ENCODE measurements at places on chromosomes 5 and 9.
A peak's percentile ranks its signal among the peaks of the same experiment; 100 is the strongest.

- no peak for DNase-seq
Measured at GRCh38 chr9:78234810-78235209, 1.1 kb upstream of the CEP78 start.

- peak; percentile 69 for DNase-seq
Measured at GRCh38 chr5:160118349-160119141, 705 bp downstream of the PWWP2A start.

- DNase-seq: no peak
Measured at GRCh38 chr5:118679264-118679940, 308.9 kb downstream of the DTWD2 start.

- no peak for DNase-seq
Measured at GRCh38 chr5:56233230-56233629, at the start of gene ANKRD55. Gene ANKRD55, minus strand, starts transcription at chr5:56233330. Its CDS starts 417 bp downstream, at chr5:56232913.

DNA sequence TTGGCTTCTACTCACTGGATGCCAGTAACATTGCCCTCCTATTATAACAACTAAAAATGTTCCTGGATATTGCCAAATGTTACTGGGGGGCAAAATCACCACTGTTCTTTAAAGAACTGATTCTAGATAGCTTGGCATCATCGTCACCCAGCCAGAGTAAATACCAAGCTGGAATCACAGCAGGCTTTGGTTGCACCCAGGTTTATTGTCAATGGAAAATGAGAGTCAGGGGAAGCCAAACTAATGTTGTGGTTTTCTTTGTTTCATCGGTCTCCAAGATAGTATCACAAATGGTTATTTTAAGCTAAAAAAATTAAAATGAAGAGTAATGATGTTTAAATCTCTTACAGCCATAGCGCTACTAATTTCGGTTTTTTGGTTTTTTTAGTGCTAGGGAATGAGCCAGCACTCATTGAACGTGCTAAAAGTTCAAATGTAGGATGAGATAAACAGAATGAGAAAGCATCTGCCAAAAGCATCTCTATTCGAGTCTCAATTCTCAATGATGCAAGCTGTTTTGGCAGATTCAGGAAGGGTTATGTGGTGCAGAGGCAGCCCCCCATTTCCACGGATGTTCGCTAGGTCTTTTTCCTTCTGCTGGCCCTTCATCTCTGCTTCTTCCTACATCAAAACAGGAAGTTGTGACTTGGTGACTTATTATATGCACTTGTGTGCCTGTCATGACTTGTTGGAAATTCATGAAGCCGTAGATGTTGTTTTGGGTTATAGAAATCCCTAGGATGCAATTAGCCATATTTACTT is 558.0 kb downstream of the EBF1 start:
- DNase-seq: no peak

- no peak for DNase-seq
Measured at GRCh38 chr9:112624711-112625707, 92.9 kb downstream of the INIP start.

DNA sequence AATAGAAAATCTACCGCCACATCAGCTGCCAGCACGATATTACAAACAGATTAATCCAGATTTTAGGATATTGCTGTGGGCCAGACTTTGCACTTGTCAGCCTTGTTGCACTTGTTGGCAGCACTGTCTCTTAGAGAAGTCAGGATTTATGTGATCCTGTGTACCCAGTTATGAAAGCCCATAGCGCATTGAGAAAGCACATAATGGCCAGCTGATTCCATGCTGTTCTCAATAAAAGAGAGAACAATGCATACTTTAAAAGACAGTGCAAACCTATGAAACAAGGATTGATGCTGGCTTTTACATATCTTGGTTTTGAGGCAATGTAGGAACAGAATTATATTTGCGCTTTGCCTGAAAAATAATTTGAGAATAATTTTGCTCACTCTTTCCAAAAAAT is 140.8 kb downstream of the CEP120 start:
- no peak for DNase-seq

GRCh38 chr5:32595118-32595517 is 9.8 kb downstream of the SUB1 start:
- DNase-seq: no peak

GRCh38 chr9:70411121-70411929 is 3.1 kb downstream of the KLF9 start:
- no peak for DNase-seq

GRCh38 chr5:39577529-39577928 is 152.7 kb upstream of the DAB2 start:
- no peak for DNase-seq

- DNase-seq: no peak
Measured at GRCh38 chr9:99680191-99680590, 141.5 kb upstream of the NR4A3 start.

DNA sequence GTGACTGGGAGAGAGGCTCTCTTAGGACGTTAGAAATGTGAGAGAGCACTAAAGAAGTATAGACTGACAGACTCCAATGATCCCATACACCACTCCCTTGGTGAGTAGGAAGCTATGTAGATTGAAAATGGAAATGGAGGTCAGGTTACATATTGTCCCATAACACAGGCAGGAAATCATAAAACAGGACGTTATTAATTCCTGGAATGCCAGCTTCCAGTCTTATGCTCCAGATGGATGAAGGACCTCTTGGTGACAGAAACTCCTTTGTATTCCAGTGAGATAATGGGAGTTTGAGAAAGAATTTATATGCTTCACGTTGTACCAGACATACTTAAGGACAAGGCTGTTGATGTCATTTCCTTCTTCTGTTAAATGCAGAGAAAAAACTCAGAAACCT is 338.2 kb upstream of the ITGA1 start:
- DNase-seq: no peak

- peak; percentile 21 for DNase-seq
Measured at GRCh38 chr5:90709323-90710155, 150.9 kb downstream of the ADGRV1 start.

GRCh38 chr9:26954050-26954508 is 2.1 kb upstream of the IFT74 start:
- peak; percentile 30 for DNase-seq

GRCh38 chr5:80798166-80798565 is 143.4 kb upstream of the DHFR start:
- no peak for DNase-seq

DNA sequence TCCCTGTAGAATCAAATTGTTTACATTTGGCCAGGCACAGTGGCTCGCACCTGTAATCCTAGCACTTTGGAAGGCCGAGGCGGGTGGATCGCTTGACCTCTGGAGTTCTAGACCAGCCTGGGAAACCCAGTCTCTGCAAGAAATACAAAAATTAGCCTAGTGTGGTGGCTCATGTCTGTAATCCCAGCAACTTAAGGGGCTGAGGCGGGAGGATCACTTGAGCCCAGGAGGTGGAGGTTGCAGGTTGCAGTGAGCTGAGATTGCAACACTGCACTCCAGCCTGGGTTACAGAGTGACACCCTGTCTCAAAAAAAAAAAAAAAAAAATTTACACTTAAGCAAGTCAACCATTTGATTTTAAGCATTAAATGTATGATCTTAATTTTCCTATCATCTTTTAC is 17.5 kb upstream of the IQGAP2 start:
- DNase-seq: no peak

DNA sequence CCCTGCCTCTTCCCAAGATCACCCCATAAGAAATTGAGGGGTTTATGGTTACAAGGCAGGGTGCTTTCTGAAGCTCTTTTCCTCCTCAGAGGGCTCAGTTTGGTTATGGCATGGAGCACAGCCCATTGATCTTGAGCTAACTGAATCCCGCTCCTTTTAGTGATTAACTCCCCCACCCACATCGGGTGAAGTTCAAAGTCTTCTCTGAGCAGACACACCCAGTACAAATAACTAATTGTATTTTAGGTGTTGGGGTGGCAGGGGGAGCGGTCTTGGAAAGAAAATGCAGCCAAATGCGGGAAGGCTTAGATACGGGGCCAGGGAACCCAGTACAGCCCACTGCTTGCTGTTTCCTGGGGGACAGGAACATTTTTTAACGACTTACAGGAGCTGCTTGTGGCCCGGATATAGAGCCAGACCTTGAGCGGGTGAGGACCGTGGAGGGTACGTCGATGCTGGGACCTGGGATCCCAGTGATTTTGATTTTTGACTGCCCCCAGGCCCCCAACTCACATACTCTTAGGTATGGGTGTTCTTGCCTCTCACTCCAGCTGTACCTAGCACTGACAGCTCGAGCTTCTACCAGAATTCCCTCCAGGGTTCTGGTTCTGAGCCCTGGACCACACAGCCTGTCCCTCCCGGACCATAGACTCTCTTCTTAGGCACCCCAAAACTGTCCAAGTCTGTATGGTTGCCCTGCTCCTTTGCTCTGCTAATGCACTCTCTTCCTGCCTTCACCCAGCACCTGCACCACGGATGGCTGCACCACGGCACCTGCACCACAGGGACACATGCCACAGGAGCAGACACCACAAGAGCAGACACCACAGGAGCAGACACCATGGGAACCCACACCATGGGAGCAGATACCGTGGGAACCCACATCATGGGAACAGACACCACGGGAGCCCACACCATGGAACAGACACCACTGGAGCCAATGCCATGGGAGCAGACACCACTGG is 18.3 kb upstream of the RXRA start:
- DNase-seq: no peak

DNA sequence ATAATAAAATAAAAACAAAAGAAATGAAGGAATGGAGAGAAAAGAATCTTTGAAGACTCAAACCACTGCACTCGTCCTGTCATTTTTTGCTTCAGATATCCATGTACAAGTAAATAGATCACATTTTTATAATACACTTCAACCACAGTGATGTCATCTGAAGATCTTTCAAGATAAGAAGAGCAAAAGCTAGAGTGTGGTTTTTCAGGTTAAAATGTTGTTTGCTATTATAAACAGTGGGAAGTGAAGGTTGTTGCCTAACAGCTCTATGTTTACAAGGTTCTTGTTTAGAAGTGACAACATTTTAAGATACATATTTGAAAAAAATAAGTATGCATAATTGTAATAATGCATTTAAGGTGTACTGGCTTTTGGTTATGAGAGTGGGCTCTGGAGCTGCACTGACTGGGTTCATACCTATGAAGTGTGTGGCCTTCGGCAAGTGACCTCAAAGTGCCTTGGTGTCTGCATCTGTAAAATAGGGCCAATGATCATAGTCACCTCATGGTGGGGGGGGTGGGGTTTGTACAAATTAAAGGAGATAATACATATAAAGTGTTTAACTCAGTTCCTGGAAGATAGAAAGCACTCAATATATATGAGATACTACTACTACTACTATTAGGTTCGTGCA is 45.5 kb upstream of the IL7R start:
- DNase-seq: no peak

- no peak for DNase-seq
Measured at GRCh38 chr5:171528036-171528435, 108.6 kb downstream of the FGF18 start.

GRCh38 chr5:122498163-122498562 is 186.1 kb downstream of the SNCAIP start:
- no peak for DNase-seq

- no peak for DNase-seq
Measured at GRCh38 chr5:36177715-36178523, 26.0 kb downstream of the SKP2 start.

DNA sequence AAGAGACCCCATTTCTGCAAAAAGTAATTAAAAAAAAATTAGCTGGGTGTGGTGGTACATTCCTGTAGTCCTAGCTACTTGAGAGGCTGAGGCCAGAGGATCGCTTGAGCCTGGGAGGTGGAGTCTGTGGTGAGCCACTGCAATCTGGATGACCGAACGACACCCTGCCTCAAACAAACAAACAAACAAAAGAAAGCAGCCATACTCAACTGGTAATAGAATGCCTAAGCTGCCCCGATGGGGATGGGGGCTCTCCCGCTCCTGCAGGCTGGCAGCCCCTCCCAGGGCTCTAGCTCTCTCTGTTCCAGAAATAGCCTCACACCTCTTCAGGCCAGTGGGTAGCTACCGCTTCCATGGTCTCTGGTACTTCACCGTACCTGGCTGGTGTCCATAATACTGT is 241.8 kb downstream of the FANCC start:
- no peak for DNase-seq

DNA sequence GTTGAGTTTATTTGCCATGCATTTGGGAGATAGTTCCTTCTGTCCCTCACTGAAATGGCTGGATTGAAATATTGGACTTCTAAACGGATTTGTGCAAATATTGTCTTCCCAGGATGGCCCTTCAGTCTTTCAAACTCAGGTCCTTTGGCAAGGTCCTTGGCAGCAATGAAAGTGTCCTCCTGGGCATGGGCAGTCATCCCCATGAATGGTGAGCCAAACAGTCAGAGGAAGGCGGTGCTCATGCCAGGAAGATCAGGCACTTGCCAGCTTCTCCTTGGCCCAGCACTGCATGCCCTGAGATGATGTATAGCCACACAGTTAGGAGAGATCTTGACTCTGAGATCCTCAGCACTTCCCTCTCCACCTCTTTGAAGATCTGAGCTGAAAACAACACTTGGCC is 221.4 kb upstream of the KLF4 start:
- no peak for DNase-seq

DNA sequence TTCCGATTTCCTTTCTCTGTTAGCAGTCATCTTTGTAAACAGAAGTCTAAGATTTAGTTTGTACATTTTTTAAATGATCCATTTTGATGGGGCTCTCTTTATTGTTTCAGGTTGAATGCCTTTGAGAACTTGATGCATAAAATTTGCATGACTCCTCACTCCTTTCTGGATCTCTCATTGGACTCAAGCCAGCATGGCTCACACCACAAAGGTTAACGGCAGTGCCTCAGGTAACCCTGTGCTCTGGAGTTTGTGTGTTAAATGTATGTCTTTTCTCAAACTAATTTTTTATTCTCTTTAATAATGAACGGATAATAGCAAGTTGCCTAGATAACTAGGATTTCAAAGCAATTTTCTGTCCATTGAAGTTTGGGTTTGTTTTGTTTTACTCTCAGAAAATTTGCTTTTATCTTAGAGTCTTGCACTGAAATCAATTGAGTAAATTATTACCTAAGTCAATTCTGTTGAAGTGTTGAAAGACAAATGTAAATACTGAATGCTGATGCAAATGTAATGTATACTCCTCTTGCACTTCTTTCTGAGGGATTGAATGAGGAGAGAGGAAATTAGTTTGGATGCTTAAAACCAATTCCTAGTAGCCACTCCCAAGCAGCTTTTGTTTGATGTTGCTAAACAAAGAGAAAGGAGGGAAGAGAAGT is 164.6 kb upstream of the DMRT1 start:
- no peak for DNase-seq

GRCh38 chr9:36935768-36936497 is 98.1 kb downstream of the PAX5 start:
- peak; percentile 55 for DNase-seq

DNA sequence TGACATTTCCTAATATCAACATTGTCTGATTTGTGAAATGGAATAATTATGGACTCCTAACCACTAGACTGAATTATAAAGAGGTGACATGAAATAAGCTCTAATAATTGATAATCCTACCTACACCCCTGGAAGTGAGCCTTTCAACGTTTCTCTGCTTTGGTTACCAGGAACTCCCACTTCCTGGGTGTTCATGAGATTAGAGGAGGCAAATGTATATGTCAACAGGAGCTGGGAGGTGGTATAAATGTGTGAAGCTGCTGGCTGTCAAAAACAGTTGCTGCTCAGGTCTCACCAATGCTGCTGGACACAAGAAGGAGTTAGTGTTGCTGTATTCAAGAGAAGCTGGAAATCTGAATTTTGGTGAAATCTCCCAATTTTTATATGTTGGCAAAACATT is 96.8 kb downstream of the CAMK4 start:
- DNase-seq: no peak
